HT-29 (cell line): ENCODE measurements at places on chromosomes 3 and 15.

- no peak for DNase-seq
These were observed 106.0 kb downstream of the THRB start for GRCh38 chr3:24388611-24389010.

DNA sequence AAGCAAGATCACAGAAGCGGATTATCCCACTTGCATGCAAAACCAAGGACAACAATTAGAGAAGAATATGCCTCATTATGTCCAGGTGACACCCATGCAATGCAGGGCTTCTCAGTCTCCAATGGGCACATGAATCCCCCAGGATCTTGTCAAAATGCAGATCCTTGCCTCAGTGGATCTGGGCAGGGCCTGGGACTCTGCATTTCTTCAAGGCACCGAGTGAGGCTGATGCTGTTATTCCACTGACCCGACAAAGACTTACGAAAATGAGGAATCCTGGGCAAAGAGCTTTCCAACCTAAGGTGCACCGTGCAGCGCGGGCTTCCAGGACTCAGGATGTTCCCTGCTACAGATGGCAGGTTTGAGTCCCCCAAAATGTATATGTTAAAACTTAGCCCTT lies 99.2 kb downstream of the ATP10A start:
- DNase-seq, result no peak

- DNase-seq, result no peak
These were observed 13.0 kb downstream of the TGM5 start for GRCh38 chr15:43253431-43254403.

- no peak for DNase-seq
These were observed 32.6 kb upstream of the ESYT3 start for GRCh38 chr3:138401834-138402233.

GRCh38 chr3:72274493-72275330 lies 489.8 kb upstream of the PROK2 start:
- DNase-seq, result no peak

GRCh38 chr3:113304102-113304501 lies 92.7 kb downstream of the BOC start:
- no peak for DNase-seq

GRCh38 chr3:36992806-36993325 lies at the start of gene EPM2AIP1:
Gene EPM2AIP1, minus strand, starts transcription at chr3:36993131. Its CDS starts 54 bp downstream, at chr3:36993077.
- no peak for DNase-seq

GRCh38 chr15:82812994-82813393 lies 3.6 kb downstream of the WHAMM start:
- no peak for DNase-seq

- DNase-seq, result no peak
These were observed 148.5 kb upstream of the CTDSPL start for GRCh38 chr3:37712918-37713817.

DNA sequence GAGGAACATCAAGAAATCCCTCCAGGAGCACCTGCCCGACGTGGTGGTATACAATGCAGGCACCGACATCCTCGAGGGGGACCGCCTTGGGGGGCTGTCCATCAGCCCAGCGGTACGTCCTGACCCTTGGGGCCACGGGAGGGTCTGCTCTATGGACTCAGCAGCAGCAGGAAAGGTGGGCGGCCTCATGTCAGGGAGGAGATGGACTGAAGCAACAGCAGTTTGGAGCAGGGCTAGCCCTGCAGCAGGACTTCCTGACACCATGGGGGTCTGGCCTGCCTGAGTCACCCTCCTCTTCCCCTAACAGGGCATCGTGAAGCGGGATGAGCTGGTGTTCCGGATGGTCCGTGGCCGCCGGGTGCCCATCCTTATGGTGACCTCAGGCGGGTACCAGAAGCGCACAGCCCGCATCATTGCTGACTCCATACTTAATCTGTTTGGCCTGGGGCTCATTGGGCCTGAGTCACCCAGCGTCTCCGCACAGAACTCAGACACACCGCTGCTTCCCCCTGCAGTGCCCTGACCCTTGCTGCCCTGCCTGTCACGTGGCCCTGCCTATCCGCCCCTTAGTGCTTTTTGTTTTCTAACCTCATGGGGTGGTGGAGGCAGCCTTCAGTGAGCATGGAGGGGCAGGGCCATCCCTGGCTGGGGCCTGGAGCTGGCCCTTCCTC lies 24.2 kb downstream of the HDAC11 start:
- no peak for DNase-seq

DNA sequence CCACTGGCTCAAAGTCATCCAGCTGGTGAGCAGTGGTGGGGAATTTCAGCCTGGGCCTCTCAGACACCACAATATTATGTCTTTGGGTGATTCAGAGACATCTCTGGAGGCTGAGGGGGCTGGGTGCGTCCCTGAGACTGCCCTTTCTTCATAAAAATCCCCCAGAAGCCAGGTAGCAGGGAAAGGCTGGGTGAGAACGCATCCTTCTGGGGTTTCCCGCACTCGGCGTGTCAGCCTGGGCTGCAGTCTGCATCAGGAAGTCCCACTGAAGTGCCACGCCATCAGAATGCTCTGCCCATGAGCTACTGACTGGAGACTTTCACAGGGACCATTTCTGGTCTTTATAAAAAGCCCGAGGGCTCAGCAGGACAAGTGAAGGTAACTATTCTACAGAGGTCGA lies 148.8 kb upstream of the SLC6A11 start:
- DNase-seq, result no peak

DNA sequence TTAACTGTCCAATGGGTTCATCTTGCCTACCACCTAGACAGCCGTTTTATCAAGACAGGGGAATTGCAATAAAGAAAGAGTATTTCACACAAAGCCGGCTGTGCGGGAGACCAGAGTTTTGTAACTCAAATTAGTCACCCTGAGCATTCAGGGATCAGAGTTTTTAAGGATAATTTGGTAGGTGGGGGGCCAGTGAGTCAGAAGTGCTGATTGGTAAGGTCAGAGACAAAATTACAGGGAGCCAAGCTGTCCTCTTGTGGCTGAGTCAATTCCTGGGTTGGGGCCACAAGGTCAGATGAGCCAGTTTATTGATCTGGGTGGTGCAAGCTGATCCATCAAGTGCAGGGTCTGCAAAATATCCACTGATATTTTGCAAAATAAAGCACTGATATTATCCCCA lies 29.9 kb upstream of the GPD1L start:
- DNase-seq, result no peak

DNA sequence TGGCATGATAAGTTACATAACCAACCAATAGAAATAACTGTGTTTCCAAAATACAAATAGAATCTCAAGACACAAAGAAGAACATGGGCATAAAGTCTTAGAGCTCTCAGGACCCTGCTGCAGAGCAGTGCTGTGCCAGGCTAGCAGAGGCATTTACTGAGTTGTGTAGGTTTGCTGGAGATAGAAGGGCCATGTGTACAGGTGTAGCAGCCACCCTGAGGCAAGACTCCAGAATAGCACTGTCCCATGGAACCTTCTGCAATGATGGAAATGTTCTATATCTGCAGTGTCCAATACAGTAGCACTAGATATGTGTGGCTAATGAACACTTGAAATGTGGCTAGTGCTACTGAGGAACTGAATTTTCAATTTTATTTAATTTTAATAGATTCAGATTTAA lies 267.0 kb upstream of the UMPS start:
- peak; percentile 42 for DNase-seq

DNA sequence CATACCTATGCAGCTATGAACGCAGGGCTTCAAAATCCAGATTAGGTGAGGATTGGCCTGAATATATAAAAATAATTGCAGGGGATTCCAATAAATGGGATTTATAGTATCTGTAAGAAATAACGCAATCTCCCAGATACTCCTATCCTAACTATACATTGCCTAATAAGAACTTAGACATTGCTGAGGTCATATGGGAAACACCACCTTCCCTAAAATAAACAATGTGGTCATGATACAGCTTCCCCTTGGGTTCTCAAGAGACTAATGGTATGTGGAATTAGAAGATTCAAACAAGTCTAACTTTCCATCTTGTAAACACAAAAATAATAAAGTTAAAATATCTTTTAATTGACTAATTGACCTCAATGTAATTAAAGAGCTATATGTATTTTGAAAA lies 28.2 kb downstream of the UBE3A start:
- no peak for DNase-seq

- no peak for DNase-seq
These were observed 8.3 kb downstream of the ZNF710 start for GRCh38 chr15:90009301-90010022.
